ENCODE measurements at places on chromosomes 2 and 18.

- no peak for DNase-seq
Measured at GRCh38 chr18:49111191-49111988, 160.6 kb upstream of the SMAD7 start.

DNA sequence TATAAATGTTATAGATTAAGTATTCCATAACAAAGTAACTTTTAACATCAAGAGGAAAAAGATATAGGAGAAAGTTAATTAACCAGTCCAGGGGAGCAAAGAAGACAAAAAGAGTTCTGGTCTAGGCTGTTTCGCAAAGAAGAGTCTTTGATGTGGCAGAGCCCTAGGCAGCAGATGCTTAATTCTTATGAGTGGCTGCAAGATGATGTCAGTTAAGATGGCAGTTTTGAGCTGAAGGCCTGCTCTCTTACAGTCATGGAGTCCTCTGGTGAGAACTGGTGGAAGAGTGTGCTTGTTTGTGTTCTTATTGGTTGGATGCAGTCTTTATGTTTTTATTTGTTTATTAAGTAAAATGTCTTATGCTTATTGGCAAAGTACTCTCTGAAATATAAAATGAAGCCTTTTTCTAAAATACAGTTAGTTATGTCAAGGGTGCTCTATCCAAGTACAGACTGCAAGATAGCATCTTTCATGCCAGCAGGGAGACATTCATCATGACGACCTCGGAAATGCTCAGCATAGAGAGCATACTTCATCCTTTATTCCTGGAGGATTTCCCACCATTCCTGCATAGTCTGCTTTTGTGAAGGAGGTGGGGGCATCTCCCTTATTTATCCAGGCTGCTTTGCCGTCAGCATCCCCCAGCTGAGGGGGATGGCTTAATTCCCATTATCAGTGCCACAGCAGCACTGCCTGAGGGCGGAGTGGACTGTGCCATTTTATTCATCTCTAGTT is 38.9 kb upstream of the SERPINE2 start:
- no peak for DNase-seq

GRCh38 chr2:42711896-42712295 is 52.0 kb downstream of the OXER1 start:
- no peak for DNase-seq

DNA sequence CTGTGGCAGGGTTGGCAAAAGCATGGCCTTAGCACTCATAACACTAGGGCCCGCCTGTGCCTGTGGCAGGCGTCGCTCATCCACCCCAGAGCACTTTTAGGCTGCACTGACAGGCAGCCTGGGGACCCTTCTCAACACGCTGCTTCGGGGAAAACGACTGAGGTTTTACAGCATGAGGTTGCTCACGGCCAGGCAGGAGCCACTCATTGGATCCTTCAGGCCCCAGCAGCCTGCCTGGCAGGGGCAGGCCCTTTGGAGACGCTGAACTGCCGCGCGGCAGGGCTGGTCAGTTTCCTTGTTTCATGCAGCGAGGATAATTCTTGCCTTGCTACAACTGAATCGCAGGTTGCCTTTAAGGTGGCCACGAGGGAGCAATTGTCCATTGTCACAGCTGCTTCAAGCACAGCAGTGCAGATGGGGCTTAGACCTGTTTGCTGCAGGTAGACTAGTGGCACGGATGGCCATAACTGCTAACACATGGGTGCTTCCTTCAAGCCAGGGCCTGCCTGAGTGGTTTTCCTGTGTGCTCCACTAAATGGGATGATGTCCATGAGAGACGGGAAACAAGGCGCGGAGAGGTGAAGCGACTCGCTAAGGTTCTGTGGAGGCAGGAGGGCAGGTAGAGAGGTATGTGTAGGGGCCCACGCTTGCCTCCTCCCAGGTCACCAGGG is 49.9 kb upstream of the HS6ST1 start:
- DNase-seq, result no peak

DNA sequence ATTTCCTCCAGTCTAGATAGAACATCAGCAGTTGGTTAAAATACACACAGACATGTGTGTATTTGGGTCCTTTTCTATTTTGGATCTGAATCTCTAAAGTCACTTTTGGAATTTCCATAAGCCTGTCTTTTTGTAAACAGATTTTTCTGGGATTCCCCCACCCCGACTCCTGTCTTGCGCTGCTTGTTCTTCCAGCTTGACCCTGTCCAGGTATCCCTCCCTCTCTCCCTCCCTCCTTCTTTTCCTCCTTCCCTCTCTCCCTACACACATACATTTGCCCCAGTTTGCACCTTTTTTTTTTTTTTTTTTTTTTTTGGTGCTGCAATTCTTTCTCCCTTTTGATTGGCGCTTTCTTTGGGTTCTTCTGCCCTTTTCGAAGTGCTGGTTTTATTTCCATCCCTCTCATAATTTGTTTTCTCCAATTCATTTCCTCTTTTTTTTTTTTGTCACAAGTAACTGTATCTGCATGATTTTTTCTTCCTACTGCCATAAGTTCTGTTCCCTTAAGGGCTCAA is 114.8 kb upstream of the SERTAD2 start:
- DNase-seq, result no peak
